ENCODE measurements at places on chromosomes 5 and 9.

DNA sequence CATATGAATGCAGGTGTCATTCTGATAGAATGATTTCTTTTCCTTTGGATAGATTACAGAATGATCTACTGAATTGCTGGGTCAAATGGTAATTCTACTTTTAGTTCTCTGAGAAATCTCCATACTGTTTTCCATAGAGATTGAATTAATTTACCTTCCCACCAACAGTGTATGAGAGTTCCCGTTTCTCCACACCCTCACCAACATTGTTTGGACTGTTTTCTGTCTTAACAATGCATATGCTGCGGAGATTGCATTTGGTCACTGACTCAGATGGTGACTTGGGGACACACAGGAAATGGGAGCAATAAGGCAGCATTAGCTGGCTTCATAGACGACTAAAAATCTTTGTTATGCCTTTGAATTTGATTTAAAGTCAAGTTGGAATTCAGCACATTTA is 95.9 kb downstream of the CDH6 start:
- no peak for DNase-seq

DNA sequence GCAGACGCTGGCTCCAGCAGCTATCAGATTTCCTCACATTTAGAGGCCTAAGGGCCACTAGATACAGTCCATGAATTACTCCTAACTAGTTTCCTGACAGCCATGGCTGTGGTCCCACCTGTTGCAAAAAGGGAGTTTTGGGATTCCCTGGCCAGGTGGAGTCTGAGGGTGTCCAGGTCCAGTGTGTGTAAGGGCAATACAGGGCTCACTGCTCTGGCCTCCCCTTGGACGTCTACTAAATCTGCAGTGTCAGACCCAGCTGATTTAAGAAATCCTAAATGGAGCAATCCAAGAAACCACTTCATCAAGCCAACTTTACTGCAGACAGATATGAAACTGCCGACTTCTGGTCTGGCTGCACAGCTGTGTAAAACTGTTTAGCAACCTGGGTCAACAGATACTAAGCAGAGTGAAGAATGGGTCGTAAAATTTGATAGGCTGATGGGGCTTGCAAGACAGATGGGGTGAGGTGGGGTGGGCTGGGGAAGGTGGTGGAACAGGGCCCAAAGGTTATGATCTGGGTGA is 116.4 kb downstream of the GADD45G start:
- no peak for DNase-seq

- DNase-seq, result no peak
Measured at GRCh38 chr9:134676886-134677285, 35.3 kb downstream of the COL5A1 start.

GRCh38 chr5:133753856-133754255 is 141.5 kb upstream of the FSTL4 start:
- no peak for DNase-seq

DNA sequence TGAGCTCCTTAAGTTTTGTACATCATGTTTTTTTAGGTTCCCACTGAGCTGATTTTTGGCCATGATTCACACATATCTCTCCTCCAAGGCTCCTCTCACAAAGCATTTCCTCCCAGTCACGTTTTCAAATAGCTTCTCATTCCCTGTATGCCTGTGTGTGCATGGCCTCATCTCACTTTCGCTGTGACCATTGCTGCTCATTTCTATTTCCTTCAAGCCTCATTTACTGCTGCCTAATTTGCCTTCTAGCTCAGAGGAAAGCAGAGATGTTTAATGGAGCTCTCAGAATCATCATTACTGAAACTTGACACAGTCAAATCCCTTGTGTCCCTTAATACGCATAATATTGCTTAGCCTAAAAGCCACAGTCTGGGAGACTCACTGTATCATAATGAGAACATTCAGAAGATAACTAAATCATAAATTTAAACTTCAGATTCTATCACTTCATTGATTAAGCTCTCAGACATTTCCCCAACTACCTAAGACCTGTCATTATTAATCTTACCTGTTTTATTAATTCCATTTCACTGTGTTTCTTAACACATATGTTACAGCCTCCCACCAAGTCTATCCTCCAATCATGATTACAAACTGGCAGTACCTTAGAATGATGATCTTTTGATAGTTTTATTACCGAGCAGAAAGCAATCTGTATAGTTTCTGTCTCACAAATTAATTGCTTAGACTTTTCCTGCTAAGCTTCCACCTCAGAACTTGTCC is 278.3 kb upstream of the PTGER4 start:
- DNase-seq, result no peak

GRCh38 chr5:36417221-36417620 is 115.5 kb upstream of the RANBP3L start:
- DNase-seq, result no peak

DNA sequence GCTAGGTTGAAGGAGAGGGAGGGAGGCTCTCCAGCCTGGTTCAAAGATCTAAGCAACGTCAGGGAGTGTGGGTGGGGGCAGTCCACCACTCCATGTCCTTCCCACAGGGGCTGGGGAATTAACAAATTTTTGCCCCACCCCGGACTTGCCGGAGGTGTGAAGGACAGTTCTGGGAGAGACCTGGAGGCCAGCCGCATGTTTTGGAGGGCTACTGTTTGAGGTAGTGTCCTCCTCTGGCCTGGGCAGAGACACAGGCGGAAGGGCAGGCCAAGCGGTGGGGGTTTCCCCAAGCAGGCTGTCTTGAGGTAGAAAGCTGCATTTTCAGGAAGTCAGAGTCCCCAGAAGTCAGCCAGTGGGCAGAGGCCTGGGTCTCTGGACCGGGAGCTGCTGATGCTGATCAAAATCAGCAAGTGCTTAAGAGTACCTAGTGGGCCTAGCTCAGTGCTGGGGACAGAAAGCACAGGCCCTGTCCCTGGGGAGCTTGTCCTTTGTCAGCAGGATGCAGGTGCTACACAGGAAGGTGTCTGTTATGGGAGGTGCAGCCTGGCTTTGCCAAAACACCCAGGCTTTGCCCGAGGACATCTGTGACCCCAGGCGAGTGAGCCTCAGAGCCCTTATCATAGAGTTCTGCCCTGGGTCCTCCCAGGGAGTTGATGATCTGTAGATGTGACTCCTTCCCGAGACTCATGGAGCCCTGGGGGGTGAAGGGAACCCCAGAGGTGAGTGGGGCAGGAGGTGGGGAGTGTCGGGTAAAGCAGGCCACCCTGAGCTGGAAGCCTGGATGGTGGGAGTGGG is 18.5 kb downstream of the JADE2 start:
- no peak for DNase-seq

GRCh38 chr9:108621991-108622855 is 233.6 kb downstream of the ACTL7B start:
- no peak for DNase-seq

GRCh38 chr5:160922311-160922710 is 70.3 kb upstream of the ATP10B start:
- DNase-seq, result no peak

DNA sequence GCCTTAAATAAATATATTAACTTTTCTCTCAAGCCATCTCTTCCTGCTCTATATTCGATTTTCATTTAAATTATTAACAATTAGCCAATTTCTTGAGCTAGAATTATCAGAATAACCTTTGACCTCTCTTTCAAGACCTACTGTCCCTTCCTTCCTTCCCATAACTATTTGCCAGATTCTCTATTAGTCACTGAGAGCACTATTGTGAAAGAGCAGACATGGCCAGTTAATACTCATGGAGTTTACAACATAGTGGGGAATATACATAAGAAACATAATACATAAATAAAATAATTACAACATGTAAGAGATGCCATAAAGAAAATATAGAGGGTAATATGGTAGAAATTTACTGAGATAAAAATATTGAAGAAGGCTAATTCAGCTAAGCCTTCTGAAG is 72.1 kb upstream of the CHD1 start:
- DNase-seq, result no peak

- DNase-seq, result no peak
Measured at GRCh38 chr9:37413311-37413710, 9.2 kb upstream of the GRHPR start.

- no peak for DNase-seq
Measured at GRCh38 chr5:31113101-31113500, 80.4 kb upstream of the CDH6 start.

GRCh38 chr5:171093598-171093997 is 215.4 kb upstream of the TLX3 start:
- no peak for DNase-seq

- no peak for DNase-seq
Measured at GRCh38 chr5:88938488-88938887, 55.5 kb upstream of the MEF2C start.

DNA sequence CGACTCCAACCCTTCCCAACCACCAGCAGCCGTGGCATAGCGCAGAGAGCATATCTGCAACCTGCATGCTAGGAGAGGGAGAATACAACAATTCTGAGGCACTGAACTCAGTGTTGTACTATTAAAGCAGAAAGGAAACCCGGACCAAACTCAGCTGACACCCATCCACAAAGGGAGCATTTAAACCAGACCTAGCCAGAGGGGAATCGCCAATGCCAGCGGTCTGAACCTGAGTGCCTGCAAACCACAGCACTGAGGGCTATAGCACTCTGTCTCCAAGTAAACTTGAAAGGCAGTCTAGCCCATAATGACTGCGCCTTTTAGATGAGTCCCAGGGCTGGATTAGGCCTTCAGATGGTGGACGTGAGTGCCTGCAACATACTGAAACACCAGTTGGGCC is 494.4 kb upstream of the PTPRD start:
- DNase-seq, result no peak

DNA sequence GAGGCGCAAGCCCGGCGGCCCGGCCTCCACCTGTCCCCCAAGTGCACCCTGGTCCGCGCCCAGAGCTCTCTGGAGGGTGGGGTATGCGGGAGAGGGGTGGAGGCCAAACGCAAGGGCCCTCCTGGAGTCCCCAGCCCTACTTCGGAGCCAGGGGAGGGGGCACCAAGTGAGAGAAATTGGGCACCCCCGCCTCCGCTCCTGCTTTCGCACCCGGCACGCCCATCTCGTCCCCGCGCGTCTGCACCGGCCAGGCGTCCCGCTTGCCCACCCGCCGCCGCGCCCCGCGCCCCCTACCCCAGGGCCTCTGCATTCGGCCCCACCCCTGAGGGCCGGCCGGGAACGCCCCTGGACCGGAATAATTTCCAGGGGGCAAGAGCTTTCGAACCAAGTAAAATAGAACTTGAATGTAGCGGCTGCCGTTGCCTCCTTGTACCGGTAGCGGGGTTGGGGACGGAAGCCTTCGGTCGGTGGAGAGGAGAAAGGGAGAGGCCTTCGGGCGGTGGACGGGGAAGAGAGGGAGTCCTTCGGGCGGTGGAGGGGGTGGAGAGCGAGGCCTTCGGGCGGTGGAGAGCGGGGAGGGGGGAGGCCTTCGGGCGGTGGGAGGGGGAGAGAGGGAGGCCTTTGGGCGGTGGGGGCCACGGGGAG is 694 bp upstream of the PHPT1 start:
- no peak for DNase-seq

- DNase-seq, result no peak
Measured at GRCh38 chr9:137000177-137000930, 4.0 kb upstream of the CLIC3 start.

GRCh38 chr5:133410335-133410828 is 202.0 kb downstream of the FSTL4 start:
- DNase-seq, result no peak

- DNase-seq, result no peak
Measured at GRCh38 chr9:135305546-135306180, 173.9 kb upstream of the PPP1R26 start.

DNA sequence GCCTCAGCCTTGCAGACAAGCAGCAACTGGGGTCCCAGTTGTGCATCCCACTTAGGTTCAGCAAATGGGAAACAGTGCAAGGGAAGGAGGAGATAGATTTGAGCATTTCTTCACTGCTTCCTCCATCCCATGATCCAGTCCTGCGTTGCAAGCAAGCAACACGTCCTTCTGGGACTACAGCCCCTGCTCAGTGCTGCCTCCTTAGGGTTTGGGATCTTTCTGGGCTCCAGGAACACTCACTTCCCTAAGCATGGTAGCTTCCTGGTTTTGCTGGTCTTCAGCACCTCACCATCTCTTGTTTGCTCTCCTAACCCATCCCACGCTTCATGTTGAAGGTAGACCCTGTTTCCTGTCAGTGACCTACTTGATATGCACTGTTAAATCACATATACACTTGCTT is 444.7 kb downstream of the MED10 start:
- no peak for DNase-seq

- DNase-seq, result no peak
Measured at GRCh38 chr5:174340226-174340625, 294.7 kb downstream of the NSG2 start.

DNA sequence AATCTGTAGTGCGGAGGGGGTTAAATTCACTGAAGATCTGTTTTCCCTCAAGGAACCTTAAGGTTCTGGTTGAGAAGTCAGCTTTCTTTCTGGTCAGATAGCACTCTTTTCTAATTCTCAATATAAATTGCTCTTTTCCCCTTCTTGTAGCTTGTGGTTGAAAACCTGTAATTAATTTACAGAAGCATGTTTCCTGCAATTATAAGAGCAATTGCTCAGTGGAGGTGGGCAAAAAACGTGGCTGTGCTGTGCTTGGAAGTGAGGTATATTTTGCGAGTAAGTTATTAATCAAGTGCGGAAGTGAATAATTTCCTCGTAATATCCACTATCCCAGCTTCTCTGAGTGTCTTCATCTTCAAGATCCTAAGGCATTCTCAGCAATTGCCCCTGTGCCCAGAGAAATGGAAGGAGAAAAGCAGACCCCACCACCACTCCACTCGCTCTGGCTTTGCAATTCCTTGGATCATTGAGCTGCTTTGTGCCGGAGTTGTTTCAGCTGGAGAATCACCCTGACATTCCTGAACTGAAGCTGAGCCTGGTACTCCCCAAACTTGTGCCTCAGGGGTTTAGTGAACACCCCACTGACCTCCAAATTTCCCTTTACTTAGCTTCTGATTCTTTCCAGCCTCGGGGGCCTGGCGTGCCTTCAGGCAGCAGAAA is 140.6 kb downstream of the LRRC70 start:
- DNase-seq, result no peak

- DNase-seq, result no peak
Measured at GRCh38 chr9:12801663-12802062, 26.8 kb downstream of the LURAP1L start.

GRCh38 chr9:35869621-35870216 is 482 bp downstream of the OR13J1 start:
- no peak for DNase-seq

DNA sequence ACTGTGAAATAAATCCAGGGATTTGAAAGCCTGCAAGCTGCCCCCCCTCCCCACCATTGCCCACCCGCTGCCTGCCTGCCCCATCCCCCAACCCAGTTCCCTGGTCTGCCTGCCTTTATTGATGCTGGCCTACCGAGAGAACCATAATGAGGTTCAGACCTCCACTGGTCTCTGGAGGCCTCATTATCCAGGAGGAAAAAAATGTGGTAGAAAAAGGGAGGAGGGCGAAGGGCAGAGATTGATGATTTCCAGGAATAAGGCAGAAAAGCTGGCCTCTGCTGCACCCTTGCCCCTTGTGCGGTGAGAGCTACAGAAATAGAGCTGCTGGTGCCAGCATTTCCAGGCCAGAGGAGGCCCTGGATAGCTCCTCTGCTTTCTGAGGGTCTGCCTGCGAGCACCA is 216.1 kb downstream of the PAPPA start:
- no peak for DNase-seq
